GM10248 (cell line): ENCODE measurements at places on chromosomes 4 and X.
A peak's percentile ranks its signal among the peaks of the same experiment; 100 is the strongest.

GRCh38 chr4:187602339-187603092 lies 393.1 kb upstream of the ZFP42 start:
- no peak for DNase-seq

DNA sequence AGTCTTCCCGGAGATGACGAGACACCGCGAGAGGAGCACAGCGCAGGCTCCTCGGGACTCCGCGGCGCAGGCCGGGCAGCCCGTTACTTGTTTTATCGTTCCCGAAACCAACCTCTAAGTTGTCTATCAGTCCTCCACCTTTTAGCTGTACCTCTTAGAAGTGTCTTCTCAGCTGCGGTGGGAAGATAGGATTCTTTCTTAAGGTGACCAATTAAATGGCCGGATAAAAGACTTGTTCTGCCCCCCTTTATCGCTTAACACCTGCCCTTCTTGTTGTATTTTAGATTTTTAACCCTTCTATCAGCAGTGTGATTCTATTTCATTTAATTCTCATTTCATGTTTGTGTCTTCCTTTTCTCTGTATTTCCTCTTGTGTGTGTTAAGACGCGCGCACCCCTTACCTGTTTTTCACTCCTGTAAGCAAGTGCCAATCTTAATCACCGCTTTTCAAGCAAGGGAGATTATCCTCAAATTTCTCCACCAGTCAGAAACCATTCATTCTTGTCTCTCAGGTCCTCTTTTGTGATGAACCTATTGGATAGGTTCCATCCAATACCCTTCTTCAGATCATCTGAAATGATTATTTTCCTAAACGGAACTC lies at the start of gene SLC9B2:
Gene SLC9B2, minus strand, starts transcription at position 15 of the 601 bp plus-strand sequence. CDS start 9,211 bp downstream, outside the sequence.
- DNase-seq, result peak; percentile 16

DNA sequence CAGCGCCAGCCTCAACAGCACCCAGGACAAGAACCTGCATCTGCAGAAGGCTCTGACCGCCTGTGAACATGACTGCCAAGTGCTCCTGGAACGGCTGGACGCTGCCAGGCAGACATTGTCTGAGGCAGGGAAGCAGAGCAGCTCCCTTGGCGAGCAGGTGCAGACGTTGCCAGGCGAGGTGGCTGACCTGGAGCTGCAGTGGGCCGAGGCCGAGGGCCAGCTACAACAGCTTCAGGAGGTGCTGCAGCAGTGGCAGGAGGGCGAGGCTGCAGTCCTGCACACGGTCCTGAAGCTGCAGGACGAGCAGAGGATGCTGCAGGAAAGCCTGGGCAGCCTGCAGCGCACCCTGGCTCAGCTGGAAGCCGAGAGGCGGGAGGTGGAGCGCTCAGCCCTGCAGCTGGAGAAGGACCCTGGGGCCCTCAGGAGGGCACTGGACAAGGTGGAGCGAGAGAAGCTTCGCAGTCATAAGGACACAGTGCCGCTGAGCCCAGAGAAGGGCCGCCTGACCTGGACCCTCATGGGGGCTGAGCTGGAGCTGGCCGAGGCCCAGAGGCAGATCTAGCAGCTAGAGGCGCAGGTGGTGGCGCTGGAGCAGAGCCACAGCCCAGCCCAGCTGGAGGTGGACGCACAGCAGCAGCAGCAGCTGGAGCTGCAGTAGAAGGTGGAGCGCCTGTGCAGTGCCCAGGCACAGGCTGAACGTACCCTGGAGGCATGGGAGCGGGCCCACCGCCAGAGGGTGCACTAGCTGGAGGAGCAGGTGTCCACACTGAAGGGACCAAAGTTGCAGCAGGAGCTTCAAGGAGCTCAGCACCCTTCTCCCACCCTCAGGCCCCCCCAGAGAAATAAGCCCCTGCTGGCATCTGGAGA lies 16.4 kb downstream of the SMIM10L2A start:
- no peak for DNase-seq

GRCh38 chr4:25803720-25804225 lies 59.0 kb downstream of the SEL1L3 start:
- DNase-seq, result no peak

- DNase-seq, result no peak
These were observed 11.1 kb downstream of the LEF1 start for GRCh38 chr4:108157655-108158054.
